Activated naive CD4-positive, alpha-beta T cell treated with Interleukin-2 at 50 U/mL for 16 hours (primary cell): ENCODE measurements at places on chromosomes 11 and 22.

DNA sequence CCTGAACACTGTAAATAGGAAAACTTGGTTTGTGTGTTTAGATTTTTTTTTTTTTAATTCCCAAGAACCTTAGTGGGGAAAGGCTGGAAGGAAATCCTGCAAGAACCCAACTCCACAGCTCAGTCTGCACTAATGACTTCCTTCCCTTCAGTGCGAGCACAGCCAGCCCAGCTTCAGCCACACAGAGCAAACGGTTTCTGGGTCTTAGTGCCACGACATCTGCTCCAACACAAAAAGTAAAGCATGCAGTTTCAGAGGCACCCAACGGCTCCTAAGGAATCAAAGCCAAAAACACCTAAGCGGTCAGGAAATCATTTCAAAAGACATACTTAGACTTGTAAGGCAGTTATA is 236.1 kb downstream of the TTC28 start:
- DNase-seq = no peak

GRCh38 chr11:18375941-18376340 is 18.4 kb upstream of the LDHA start:
- DNase-seq = no peak

DNA sequence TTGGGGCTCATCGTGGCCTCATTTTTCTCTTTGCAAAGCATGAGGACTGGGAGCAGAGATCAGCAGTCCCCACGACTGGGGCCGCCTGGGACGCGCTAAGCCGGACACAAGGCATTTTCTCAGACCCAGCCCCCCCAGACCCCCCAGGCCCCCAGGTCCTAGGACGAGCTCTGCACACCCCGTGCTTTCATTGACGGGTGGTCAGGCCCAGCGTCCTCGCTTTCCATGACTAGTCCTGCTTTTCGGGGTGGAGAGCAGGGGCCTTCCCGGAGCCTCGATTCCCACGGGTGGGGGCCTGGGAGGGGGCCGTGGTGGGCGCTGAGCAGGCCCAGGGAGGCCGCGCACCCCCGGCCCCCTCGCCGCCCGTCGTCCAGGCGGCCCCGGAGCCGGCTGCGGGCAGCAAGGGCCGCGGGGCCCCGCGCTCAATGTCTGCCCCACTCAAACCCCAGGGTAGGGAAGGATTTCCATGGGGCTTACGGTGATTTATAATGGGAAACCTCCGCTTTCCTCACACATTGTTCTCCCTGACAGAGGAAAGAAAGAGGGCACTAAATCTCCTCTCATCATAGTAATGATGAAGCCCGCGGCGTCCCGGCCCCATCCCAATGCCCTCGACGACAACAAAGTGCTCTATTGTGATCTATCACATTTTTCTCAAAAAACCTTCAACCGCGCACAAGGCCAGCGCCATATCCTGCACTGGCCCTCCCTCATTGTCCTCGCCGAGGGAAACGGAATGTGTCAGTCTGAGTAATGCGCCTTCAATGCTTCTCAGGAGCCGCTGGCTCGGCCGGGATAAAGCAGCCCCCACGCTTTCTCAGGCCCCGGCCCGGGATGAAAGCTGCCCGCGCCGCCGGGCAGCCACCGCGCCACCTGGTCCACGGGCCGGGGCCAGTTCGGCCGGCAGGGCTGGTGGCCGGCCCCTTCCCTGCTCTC is 10.4 kb upstream of the LINC01488 start:
- no peak for DNase-seq

DNA sequence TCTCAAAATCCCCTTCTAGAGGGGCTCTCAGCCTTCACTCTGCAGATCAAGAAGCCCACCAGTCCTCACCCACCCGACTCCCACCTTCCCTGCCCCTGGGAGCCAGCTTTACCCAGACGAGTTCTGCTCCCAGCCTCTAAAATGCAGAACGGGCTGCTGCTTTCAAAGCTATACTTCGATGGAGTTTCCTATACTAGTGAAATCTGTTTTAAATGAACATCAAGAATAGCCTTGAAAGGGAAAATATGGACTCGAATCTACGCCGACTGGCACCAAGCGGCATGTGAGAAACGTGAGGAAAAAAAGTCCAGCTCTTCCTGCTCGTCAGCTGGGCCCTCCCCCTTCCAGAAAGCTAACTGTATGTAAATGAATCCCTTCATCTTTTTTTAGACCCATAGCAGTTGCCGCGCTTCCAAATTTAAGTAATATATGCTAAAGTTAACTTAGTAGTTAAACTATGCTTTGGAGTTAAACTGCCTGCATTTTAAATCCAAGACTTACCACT is 211.7 kb downstream of the NTM start:
- no peak for DNase-seq

- no peak for DNase-seq
These were observed 13.7 kb downstream of the MEI1 start for GRCh38 chr22:41713004-41713403.

DNA sequence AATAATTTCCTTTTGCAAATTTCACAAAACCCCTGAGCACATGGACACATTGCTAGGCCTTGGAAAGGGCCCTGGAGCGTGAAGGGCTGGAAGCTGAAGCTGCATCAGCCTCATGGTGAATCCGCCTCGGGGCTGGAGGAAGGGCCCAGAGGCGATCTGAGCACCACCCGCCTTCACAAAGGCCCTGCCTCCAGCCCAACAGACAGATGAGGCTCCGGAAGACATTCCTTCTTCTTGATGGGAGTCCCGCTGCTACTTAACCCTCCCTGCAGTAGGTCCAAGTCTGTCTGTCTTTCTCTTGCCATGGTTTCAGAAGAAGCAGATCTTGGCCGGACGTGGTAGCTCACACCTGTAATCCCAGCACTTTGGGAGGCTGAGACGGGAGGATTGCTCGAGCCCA is 16.5 kb downstream of the ARRB1 start:
- DNase-seq = no peak

- DNase-seq = no peak
These were observed 41.9 kb downstream of the ANO5 start for GRCh38 chr11:22234743-22235142.

- no peak for DNase-seq
These were observed 25.6 kb downstream of the RNF141 start for GRCh38 chr11:10515418-10515817.

GRCh38 chr11:69044111-69045013 is 4.4 kb upstream of the TPCN2 start:
- DNase-seq = no peak

- DNase-seq = no peak
These were observed 93.9 kb upstream of the PITPNB start for GRCh38 chr22:28012832-28013460.

DNA sequence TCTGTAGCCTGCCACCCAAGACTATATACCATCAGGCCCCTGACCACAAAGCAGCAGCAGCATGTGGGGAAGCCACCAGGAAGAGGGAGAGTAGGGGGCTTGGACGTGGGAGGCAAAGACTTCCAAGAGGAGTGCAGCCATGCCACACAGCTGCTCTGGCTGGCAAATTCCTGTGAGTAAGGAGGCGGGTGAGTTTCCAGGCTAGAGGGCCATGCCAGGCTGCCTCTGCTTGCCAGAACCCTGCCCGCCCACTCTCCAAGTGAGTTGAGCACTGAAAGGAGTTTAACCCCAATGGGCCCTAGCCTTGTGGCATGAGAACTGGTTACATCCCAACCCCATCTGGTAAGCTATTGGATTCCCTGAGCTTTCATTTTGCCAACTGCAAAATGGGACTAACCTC is 4.7 kb upstream of the DGAT2 start:
- DNase-seq = no peak

DNA sequence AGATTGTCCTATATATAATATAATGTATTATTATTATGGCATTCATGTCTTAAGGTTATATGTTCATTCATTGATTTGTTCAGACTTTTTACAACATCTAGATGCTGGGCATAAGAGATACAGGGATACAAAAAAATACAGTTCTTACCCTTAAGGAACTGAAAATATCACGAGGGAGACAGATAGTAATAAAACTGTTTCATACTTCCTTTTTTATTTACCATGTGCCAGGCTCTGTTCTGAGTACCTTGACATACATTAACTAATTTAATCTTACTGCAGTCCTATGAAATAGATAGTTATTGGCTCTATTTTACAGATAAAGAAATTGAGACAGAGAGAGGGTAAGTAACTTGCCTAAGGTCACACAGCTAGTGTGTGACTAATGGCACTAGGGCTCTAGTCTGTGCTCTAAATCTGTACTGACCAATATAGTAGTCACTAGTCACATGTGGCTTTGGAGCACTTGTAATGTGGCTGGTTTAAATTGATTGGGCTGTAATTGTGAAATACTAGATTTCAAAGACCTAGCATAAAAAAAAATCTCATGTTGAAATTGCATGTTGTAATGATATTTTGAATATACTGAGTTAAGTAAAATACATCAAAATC is 21.3 kb downstream of the TRIM44 start:
- DNase-seq = no peak

DNA sequence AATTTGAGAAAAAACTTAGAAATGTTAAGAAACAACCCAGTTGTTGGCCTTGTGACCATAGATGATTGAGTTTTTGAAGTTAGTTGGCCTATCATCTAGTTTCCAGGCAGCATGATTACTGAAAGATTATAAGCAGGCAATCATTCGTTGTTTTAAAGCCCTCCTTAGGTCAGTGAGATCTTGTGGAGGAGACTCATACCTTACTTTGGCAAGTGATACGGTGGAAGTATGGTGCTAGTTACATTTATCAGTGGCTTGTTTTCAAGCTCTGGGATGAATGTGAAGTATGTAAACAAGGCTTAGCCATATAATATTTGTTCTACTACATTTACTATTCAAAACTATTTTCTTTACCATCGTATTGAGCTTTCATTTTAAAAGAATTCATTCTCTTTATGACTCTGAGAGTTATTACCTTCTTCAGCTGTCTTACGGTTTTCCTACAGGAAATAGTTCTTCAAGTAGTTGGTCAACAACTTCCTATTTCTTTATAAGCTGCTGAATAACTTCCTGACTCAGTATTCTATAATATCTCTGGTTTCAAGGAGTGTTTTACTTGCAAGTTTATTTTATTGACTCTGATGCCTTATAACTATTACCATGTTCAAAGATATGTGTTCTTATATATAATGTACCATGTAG is 7.3 kb downstream of the YAP1 start:
- DNase-seq = no peak

DNA sequence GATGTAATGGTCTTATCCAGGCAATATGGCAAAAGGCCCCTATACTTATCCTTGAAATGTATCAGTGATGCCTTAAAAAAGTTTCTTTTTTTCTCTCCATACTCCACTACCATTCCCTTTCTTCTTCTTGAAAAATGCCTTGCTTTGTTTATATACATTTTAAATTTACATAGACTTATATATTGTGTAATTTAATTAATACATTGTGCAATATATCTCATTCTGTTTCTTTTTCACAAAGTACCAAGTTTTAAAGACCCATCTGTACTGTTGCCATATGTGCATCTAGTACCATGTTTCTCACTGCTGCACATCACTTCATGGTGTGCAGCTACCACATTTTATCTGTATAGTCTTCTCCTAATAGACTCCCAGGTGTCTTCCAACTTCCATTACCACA is 7.5 kb downstream of the MMP8 start:
- no peak for DNase-seq

DNA sequence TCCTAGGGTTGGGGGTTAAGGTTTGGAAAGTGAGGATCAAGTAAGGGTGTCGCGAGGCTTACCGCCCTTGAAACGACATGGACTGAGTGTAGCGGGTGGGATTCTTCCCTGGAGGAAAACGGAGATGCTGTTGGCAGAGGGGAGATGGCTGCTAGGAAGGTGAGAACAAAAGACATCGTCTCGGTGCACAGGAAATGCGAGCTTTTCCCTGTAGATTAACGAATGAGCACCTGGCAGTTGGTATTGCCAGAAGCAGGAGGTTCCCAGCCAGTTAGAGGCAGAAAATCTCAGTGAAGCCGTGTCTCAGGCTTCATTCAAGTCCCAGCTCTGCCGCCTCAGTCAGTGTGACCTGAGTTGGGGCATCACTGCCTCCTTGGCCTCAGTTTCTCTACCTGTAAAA is 1.4 kb upstream of the LHFPL7 start:
- no peak for DNase-seq

DNA sequence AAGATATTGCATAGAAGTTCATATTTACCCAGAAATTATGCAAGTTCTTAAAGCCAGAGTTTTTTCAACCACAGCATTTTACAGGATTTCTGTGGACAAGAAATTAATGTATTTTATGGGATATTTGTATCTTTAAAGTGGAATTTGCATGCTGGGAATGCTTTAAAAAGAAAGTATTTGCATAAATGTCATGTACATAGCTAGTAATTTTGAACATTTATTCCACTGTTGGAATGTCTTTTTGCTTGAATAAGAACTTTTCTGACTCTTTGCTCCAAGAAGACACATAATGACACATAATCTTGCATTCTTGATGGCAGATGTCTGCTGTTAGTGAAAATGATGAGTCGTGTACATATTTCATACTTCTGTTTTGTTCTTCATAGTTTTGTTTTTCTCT is 66.6 kb downstream of the ATXN10 start:
- no peak for DNase-seq

DNA sequence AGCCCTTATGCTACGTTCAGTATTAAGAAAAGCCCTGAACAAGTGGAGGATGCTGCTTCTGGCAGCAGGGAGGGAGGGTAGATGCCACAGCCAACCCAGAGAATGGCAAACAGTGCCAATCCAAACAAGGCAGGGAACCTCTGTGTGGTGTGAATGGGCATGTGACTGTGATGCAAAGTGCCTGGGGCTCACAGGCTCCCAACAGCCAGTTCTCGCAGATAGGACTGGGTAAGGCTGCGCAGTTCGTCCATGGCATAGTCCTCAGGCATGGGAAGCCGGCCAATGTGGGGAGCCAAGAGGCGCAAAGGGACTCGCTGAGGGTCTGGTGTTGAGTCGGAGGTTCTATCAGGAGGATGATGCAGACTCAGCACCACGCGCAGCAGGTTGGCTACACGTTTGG is 4.8 kb upstream of the CHRNA10 start:
- DNase-seq = no peak

GRCh38 chr11:108666373-108666772 is 1.5 kb downstream of the DDX10 start:
- DNase-seq = no peak

GRCh38 chr11:4433856-4434255 is 15.2 kb upstream of the OR52K2 start:
- DNase-seq = no peak

- DNase-seq = no peak
These were observed 71.1 kb upstream of the SLC5A12 start for GRCh38 chr11:26792941-26793340.

DNA sequence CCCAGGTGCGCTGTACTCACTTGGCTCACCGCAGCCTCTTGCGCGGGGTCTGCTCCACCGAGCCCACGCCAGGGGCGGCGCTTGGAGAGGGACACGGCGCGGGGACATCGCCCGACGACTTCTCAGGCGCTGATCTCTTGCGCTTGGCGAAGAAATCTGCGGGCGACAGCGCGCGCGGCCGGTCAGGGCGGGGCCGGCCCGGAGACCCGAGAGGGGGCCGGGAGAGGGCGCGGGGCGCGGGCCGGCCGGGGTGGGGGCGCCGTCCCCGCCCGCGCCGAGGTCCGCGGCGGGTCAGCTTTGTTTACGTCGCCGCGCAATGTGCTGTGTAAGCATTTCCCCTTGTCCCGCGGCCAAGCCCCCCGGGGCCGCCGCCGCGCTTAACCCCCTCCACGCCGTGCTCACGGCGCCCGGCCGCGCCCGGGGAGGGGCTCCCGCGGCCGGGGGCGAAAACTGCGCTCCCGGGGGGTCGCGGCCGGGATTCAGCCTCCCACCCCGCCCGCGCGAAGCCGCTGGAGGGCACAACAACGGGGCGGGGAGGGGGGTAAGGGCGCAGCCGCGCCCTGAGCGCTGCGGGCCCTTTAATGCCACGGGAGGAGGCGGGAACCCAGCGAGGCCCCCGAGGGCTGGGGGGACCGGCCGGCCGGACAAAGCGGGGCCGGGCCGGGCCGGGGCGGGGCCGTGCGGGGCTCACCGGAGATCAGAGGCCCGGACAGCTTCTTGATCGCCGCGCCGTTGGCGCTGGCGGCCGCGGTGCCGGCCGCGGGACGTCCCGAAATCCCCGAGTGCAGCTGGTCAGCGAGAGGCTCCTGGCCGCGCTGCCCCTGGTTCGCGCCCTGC is 1.4 kb downstream of the CDKN1C start:
- DNase-seq = no peak
